AG10803 (cell line): ENCODE measurements at places on chromosomes 5 and 9.

- DNase-seq: no peak
Observed at GRCh38 chr9:7739595-7739994, 60.0 kb downstream of the DMAC1 start.

GRCh38 chr9:87573841-87574342 is 76.2 kb downstream of the DAPK1 start:
- peak; percentile 37 for DNase-seq

DNA sequence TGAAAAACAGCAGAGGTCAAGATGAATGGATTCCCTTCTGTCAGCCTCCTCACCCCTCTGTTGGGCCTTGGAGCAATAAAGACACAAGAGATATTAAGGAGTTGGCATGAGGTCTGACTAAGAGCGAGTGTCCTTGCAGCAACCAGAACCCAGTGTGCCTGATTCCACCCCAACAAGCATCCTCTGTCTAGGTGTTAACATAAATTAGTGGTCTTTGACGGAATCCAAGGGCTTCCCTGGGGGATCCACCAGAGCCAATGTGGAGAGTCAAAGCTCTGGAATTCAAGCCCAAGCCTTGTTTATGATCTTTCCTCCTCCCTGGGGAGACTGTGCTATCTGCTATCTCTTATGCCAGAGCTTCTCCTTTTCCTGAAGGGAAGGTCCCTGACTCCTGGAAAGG is 128.1 kb upstream of the SMIM23 start:
- DNase-seq: no peak

DNA sequence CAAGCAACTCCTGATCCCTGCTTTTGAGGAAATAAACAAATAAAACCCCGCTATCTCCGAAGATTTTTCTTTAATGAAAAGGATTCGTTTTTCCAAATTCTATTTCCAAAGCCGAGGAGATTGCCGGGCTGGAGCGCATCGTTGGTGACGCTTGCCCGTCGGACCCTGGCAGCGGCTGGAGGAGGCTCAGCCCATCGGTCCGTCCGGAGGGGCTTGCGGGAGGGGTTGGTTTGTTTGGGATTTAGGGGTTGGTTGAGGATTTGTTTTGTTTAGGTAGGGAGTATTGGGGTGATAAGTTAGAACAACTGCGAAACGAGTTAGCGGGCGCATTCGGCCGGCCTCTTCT is 20.8 kb downstream of the URM1 start:
- DNase-seq: no peak

GRCh38 chr5:174329738-174330137 is 284.2 kb downstream of the NSG2 start:
- DNase-seq: peak; percentile 84

- no peak for DNase-seq
Observed at GRCh38 chr5:1359031-1359645, 14.2 kb upstream of the CLPTM1L start.

DNA sequence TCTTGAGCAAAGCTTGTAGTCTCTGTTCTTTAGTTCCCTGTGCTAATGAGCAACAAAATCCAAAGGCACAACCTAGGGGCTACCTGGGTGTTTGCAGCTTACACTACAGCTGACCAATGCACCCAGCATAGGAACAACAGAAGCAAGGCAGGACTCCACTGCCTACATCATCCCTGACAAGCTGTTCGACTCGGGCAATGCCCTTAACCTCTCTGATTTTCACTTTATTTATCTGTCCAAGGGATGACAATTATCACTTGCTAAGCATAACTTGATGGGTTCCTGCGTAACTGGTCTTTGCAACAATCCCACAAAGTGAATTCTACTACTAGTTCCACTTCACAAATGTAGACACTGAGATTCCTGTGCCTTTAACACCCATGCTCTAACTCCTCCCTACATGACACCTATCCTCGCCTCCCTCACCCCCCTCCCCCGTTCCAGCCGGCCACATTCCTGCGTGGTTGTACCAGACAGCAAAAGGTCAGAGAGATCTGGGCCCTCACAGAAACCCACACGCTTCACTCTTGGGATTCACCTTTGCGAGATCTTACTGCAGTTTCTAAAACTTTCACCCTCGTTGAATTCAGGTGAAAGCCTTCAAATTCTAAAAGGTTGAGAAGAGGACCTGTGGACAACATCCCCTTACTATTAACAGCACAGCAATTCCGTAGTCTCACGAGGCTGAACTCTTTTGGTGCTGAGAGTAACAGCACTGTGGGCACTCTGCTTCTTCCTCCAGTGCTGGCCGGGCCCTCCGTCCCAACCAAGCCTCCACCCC is 995 bp downstream of the IPPK start:
- peak; percentile 68 for DNase-seq

- DNase-seq: no peak
Observed at GRCh38 chr9:9004810-9005209, 1205.2 kb upstream of the DMAC1 start.

- no peak for DNase-seq
Observed at GRCh38 chr5:166401391-166401790, 1890.1 kb upstream of the WWC1 start.

DNA sequence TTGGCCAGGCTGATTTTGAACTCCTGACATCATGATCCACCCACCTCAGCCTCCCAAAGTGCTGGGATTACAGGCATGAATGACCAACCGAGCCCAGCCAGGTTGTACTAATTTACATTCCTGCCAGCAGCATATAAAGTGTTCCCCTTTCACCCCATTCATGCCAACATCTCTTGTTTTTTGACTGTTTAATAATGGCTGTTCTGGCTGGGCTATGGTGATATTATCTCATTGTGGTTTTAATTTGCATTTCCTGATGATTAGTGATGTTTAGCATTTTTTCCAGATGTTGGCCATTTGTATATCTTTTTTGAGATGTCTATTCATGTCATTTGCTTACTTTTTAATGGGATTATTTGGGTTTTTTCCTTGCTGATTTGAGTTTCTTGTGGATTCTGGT is 87.3 kb downstream of the INVS start:
- DNase-seq: peak; percentile 8

DNA sequence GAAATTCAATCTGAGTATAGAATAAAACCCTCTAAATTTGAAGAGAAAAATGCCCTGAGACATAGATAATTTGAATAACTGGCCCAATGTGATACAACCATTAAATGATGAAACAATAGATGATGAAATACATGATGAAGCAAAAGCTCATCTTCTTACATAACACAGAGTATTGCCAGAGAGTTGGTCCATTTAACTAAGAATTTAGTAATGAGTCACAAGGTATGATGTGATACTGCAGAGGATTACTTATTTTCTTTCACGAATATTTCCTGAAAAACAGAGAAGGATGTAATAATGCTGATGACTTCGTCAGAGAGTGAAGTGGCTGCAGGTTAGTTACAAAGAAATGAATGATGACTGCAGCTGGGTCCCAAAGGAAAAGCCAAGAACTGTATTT is 379.3 kb downstream of the CDH12 start:
- no peak for DNase-seq

- DNase-seq: peak; percentile 2
Observed at GRCh38 chr9:73577848-73578247, 426.2 kb downstream of the ANXA1 start.

GRCh38 chr5:124889850-124890249 is 143.4 kb upstream of the ZNF608 start:
- DNase-seq: no peak

GRCh38 chr5:84696651-84697050 is 312.0 kb upstream of the EDIL3 start:
- no peak for DNase-seq

GRCh38 chr9:133050781-133051180 is 11.0 kb upstream of the CEL start:
- DNase-seq: no peak

GRCh38 chr5:151958111-151958510 is 33.5 kb upstream of the GLRA1 start:
- DNase-seq: no peak

DNA sequence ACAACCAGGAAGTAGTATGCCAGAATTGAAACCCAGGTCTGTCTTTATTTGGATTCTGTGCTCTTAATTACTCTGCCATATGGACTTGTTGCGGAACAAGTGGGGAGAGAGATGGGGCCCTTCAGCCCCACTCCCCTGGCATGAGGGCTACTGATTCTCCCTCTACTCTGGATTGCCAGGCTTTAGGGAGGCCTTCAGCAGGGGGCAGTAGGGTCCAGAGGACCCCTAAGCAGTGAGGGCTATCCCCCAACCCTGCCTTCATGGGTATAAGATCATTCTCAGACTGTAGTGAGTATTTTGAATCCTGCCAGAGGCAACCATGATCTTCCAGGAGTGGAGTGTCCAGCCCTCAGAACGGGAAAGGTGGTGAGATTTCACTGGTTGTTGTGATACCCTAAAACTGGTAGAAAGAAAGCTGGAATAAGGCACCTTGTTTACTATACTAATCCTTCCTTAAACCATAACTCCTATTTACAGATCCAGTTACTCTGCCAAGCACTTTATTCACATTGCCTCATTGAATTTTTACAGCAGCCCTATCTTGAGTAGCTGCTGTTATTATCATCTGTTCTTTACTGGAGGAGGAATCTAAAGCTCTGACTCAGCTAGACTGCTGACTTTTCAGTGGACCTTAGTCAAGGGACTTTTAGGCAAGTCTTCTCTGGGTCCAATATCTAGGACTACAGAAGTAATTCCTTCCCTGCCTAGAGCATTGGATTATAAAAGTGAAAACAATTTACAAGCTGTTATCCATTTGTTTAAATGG is 31.3 kb upstream of the LARP1 start:
- DNase-seq: peak; percentile 39
